ENCODE measurements at places on chromosomes 7 and 10.

- no peak for DNase-seq
These were observed 93.2 kb downstream of the REEP3 start for GRCh38 chr10:63614371-63614891.

GRCh38 chr10:114389426-114389825, 14.9 kb downstream of the AFAP1L2 start:
- no peak for DNase-seq

DNA sequence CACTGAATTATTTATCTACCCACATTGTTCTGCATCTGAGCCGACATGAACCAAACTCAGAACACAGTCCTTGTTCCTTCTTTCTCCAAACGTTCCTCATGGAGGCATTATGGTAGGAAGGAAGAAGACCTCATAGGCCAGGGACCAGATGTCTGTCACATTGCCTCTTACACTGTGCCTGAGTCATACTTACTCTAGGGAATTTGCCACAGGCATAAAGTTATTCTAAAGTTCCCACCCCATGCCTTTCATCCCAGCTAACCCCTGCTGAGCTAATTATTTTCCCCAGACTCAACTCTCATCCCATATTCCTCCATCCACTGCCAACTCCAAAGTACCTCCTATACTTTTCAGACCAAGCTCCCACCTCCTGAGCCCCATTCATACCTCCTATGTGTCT, 21.2 kb downstream of the MAT1A start:
- DNase-seq, result no peak

- no peak for DNase-seq
These were observed 350.2 kb downstream of the TYW1 start for GRCh38 chr7:67346876-67347275.

DNA sequence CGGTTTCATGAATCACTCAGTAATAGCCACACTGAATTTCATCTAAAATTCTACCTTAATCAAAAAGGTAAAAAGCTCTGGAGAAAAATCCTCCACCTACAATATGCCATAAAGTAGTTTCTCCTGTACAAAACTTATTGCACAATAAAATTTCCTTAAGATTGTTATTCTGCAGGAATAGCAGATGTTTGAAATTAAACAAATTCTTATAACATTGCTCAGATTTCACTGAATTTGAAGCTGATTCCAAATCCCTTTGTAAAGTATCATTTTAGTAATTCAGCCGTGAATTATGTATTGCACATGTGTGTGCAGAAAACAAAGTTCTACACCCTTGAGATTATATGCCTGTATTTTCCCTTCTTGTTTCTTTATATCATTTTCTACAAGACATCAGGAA, 123.8 kb downstream of the AMPH start:
- no peak for DNase-seq

GRCh38 chr7:54743580-54743979, 15.4 kb downstream of the SEC61G start:
- DNase-seq, result no peak

All from activated naive CD4-positive, alpha-beta T cell treated with Interleukin-2 at 50 U/mL for 16 hours (primary cell).